ENCODE measurements at places on chromosomes 6 and 20.

DNA sequence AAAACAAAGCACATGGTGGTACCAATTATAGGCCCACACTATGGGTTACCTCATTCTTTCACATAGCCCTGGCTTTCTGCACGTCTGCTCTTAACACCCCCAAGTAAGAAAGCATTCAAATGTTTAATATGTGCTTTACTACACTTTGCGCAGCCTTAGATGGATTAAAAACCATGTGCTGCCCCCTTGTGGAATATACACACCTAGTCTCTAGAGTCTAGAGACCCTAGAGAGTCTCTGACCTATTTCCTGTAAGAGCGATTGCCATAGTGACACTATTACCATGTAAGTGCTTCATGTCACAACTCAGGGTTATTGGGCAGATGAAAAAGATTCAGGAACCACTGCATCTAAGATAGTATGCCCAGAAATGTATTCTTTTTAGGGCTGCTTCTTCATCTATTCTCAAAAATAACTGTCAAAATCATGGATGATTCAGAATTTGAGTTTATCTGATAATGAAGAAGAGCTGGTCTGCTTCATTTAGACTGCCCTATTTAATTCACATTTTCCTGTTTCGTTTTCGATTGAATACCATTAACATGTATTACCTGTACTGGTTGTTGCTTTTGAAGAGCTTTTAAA, 186.3 kb downstream of the ADGB start:
- DNase-seq: no peak

- no peak for DNase-seq
Measured at GRCh38 chr20:13059398-13060136, 50.8 kb downstream of the SPTLC3 start.

DNA sequence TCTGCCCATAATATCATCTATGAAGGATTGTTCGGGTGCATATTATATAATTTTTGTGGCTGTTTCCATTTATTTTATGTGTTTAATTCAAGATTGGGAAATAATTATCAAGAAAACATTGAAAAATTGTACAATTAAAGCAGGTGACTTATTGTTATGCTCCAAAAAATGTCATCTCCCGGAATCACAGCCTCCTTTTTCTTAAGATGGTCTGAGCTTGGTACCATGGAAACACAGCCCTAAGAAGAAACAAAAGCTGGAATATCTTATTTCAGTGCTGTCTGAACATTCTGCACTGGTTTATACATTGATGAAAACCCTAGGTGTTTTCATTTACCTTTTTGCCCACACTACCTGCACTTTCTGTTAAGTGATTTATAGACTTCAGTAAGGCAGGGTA, 367.2 kb downstream of the ARHGAP18 start:
- no peak for DNase-seq

DNA sequence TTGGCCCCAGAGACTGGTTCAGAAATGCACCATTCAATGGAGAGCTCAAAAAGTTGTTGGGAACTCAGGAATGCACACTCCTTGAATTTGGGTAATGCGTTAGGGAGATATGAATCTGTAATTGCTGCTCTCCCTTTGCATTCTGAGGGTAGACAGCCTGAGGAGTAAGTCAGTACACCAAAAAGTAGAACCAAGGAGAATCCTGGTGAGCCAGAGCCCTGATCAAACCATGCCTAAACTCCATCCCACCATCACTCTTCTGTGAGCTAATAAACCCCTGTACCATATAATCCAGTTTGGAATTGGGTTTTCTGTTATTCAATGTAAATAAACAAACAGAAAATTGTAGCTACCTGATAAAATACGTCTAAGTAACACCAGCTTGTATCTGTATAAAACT, 90.2 kb downstream of the KIF16B start:
- DNase-seq: no peak

DNA sequence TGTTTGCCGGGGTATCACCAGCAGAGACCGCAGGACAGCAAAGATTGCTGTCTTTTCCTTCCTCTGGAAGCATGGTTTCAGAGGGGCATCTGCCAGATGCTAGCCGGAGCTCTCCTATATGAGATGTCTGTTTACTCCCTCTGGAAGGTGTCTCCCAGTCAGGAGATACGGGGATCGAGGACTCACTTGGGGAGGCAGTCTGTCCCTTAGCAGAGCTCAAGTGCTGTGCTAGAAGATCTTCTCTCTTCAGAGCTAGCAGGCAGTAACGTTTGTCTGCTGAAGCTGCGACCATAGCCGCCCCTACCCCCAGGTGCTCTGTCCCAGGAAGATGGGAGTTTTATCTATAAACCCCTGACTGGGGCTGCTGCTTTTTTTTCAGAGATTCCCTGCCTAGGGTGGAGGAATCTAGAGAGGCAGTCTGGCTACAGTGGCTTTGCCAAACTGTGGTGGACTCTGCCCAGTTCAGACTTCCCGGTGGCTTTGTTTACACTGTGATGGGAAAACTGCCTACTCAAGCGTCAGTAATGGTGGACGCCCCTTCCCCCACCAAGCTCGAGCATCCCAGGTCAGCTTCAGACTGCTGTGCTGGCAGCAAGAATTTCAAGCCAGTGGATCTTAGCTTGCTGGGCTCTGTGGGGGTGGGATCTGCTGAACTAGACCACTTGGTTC, 133.0 kb upstream of the FLRT3 start:
- no peak for DNase-seq

All from activated CD4-positive, CD25-positive, alpha-beta regulatory T cell treated with anti-CD3 and anti-CD28 coated beads, Interleukin-2, amount 50 U/mL, for 16 hours (primary cell).